CD4-positive, alpha-beta T cell treated with Interleukin-6 at 100 ng/mL for 8 hours (primary cell): ENCODE measurements at places on chromosomes 11 and 22.

- DNase-seq, result peak; percentile 54
Observed at GRCh38 chr22:41447435-41448188, 1.0 kb upstream of the TOB2 start.

- DNase-seq, result no peak
Observed at GRCh38 chr22:47194476-47195155, 432.2 kb downstream of the TBC1D22A start.

GRCh38 chr11:36316049-36316448 lies 20.0 kb downstream of the PRR5L start:
- no peak for DNase-seq

- no peak for DNase-seq
Observed at GRCh38 chr11:62892077-62892922, 11.6 kb downstream of the SLC3A2 start.

DNA sequence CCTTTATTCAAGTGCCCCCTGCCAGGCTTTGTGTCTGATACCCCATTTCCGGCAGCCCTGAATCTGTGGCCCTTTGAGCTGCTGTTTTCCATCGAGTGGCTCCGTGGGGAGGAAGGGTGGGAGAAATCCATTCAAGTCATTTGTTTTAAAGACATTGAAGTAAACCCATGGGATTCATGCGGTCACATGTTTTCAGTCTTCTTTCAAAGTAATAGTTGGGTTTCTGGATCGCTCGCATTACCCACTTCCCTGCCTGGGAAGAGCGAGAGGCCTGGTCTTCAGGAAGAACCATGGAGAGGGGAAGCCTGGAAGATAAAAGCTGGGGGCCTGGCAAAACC lies 14.4 kb downstream of the DAGLA start:
- no peak for DNase-seq

- DNase-seq, result no peak
Observed at GRCh38 chr22:44325718-44326490, 13.2 kb upstream of the SHISAL1 start.

- DNase-seq, result no peak
Observed at GRCh38 chr22:33756508-33756949, 163.7 kb downstream of the LARGE1 start.

- DNase-seq, result no peak
Observed at GRCh38 chr11:61978703-61979661, 11.5 kb upstream of the FTH1 start.

- DNase-seq, result no peak
Observed at GRCh38 chr11:61690706-61691379, 10.7 kb downstream of the DAGLA start.

GRCh38 chr11:60589611-60590010 lies 74.4 kb downstream of the MS4A13 start:
- no peak for DNase-seq

DNA sequence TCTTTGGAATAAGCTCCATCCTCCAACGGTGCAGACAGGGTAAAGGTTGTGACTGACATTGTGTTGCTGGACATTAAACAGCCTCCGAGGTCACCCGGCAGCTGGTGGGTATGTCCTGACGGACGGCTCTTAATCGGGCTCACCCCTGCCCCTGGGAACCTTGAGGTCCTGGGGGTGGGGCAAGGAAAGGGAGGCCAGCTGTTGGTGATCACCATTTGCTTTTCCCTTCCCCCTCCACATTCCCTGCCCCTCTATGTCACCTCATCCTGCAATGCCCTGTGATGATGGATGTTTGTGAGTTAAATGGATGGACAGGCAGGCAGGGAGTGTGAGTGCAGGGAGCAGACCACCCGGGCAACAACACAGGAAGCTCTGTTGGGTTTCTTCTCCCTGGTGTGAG lies 26.3 kb downstream of the APLNR start:
- no peak for DNase-seq

DNA sequence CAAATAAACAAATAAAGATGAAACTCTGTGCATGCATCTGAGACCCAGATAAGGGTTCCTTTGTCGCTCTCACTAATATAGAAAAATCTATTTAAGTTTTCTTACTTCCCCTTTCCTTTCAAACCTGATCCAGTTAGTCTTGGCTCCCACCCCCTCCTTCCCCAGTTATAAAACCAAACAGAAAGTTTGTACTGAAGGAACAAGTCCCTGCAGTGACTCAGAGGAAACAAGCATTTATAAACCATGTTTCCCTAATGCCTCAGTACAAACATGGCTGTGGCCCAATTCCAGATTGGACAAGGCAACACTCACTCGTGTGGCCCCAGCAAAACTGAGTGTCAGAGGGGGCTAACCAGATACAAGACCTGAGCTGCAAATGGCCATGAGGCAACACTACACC lies 65.5 kb upstream of the ARHGAP20 start:
- DNase-seq, result no peak

- no peak for DNase-seq
Observed at GRCh38 chr11:106463154-106463553, 385.7 kb downstream of the AASDHPPT start.

DNA sequence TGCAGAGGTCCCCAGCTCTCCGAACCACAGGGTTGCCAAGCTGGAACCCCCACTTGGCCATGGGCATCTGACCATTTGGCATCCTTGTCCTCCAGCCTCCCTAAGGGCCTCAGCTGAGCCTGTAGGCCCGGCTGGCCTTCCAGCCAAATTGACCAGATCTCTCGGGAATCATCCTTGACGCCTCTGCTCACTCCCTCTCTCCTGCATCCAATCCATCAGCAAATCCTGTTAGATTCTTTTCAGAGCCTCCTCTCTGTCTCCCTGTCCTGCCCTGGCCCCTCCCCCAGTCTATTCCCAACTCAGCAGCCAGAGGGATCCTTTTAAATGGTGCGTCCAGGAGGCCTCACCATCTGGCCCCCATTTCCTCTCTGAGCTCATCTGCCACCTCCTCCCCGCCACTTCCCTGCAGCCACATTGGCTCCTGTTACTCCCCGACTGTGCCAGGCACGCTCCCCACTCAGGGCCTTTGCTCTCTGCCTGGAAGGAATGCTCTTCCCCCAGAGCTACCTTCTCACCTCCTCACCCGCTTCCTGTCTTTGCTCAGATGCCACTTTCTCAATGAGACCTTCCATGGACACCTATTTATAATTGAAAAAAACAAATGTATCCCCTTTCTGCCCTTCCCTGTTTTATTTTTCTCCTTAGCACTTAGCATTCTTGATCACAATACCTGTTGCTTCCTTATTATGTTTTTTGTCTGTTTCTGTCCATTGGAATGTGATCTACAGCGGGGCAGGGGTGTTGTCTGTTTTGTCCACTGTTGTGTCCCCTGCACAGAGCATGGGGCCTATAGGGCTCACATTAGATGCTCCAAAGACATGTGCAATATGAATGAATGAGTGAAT lies 78.1 kb downstream of the NFAM1 start:
- DNase-seq, result no peak

DNA sequence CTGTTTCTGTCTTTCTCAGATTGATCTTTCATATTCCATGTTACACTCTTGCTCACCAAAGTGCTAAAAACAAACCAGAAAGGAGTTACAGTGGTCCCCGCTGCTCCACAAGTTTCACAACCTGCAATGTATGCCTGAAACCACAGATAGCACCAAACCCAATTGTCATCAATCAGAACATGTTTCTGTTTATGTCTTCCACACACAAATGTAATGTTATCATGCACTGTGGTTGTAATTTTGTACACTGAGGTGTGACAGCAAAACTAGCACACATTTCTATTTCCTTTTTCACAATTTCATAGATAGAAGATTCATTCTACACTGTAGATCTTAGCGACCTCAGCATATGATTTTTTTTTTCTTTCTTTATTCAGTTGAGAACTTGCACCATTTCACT lies 1045.9 kb upstream of the RAG2 start:
- no peak for DNase-seq

GRCh38 chr22:23504516-23504915 lies 75.6 kb downstream of the IGLL1 start:
- DNase-seq, result no peak

DNA sequence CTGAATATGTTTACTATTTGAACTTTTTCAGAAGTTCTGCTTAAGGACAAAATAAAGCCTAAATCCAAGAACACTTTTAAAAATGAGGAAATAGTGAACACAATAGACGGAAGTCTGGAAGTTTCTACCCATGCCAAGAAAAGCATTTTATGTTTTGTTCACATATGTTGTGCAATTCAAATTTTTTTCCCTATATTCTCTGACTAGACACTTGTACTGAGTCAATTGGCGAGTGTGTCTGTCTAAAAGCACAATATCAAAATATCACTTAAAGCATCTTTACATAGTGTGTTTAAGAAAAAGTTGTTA lies 29.2 kb downstream of the INCENP start:
- no peak for DNase-seq

GRCh38 chr11:112728288-112728687 lies 232.9 kb upstream of the NCAM1 start:
- DNase-seq, result no peak

DNA sequence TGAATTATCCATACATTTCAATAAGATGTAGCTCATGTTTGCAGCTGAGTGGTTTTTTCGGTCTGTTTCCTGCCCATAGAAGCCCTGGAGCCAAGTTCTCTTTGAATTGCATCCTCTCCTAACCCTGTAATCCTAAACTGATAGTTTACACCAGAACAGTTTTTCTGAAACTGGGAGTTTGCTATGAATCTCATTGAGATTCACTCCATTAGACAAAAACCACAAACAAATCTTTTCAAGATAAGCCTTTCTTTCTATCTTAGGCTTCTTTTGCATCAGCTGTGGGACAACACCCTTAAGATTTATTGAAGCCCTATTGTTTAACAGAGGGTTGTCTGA lies 324.8 kb downstream of the DYNC2H1 start:
- DNase-seq, result no peak

DNA sequence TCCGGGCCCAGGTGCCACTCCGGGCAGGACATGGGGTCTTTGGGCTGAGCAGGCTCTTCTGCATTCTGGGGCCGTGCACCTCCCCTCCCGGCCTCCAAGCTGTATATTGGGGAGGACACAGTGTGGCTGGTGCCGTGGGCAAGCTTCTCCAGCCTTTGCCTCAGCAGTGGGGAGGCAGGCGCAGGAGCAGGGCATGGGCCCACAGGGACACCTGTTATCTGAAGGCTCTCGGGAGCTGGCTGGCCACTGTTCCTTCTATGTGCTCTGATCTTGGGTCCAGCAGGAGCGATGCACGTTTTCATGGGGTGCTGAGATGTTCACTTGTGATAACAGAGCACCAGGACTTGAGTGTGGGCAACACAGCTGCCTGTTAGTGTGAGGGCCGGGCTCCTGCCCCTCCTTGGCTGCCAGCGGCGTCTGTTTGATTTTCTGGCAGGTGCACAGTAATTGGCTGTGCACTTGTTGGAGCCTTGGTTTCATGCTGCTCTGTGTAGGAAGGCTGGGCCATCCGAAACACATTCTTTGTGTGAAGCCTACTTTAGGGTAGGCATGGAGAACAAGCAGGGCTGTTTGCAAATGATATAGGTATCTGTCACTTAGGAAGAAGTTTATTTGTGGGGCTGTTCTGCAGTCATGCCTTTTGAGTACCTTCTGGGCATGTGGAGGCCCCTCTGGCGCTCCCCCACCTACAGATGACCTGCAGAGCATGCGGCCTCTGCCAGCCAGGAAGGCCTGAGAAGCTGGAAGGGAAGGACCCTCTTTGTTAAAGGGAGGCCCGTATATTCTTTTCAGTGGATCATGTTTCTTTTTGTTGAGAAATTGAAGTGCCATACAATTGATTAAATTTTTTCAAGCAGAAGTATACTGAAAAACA lies 201.5 kb downstream of the TBC1D22A start:
- DNase-seq, result no peak

DNA sequence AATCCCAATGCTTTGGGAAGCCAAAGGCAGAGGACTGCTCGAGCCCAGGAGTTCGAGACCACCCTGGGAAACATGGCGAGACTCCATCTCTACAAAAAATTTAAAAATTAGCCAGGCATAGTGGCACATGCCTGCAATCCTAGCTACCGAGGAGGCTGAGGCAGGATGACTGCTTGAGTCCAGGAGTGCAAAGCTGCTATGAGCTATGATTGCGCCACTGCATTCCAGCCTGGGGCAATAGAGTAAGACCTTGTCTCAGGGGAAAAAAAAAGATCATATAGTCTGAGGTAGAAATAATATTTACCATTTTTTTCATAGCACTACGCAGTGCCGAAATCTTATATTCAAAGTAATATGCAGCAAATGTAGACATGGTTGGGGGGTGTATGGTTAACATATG lies 47.8 kb downstream of the MRTFA start:
- no peak for DNase-seq

- peak; percentile 45 for DNase-seq
Observed at GRCh38 chr11:123478352-123478987, 48.4 kb downstream of the GRAMD1B start.

- peak; percentile 9 for DNase-seq
Observed at GRCh38 chr11:129247135-129247534, 55.0 kb upstream of the ARHGAP32 start.

GRCh38 chr22:24601217-24602104 lies 1.5 kb upstream of the GGT1 start:
- DNase-seq, result no peak
